ENCODE measurements at places on chromosomes 11 and 22.

DNA sequence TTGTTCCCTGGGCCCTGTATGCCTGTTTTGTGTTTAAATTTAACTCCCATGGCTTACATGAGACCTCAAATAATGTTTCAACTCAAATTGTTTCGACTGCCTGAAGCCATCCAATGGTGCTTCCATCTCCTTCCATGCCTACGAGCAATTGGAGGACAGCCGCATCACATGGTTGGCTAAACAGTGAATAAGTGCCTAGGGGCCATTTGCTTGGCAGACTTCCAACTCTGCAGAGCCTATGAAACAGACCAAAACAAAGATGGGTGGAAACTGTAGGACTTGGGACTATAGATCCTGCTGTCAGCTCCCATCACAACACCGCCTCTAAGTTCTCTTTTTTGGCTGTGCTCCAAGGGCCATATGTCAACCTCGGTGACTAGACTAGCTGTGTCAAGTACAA, 84.1 kb downstream of the PARVA start:
- no peak for DNase-seq

DNA sequence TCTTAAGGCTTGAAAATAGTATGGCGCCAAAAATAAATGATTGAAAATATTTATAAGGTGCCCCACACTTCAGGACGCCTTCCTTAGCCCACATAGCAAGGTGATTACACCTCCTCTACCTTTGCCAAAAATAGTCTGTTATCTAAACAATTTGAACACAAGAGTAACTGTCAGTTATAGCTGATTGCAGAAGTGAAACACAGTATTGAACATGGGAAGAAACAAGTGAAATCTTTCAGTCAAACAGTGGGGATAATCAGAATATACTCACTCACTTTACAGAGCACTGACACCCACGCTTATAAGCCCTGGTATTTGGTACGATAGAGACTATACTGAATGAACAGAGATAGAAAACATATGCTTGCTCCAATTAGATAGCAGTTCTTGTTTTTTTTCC, 203.1 kb downstream of the RAB38 start:
- no peak for DNase-seq

- DNase-seq, result no peak
These were observed 9.6 kb upstream of the CABP7 start for GRCh38 chr22:29710193-29710592.

- no peak for DNase-seq
These were observed 32.7 kb downstream of the C11orf91 start for GRCh38 chr11:33667819-33668467.
